ENCODE measurements at places on chromosomes 5 and 9.

DNA sequence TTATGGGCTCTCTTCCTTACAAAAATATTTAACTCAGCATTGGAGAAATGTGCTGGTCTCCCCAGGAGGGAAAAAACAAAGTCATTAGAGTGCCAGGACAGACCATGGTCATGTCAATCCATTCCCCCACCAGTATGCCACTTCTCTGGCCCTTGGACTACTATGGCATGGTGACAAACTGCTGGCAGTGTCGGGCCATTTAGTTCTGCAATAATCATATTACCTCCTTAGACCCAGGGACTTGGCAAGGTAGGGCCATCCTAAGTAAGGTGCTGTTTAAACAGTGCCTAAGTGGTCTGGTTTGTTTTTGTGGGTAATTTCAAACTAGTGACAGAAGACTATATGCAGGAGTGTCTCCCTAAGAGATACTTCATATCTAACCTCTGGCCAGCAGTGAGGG is 177.8 kb upstream of the STK32A start:
- DNase-seq = no peak

DNA sequence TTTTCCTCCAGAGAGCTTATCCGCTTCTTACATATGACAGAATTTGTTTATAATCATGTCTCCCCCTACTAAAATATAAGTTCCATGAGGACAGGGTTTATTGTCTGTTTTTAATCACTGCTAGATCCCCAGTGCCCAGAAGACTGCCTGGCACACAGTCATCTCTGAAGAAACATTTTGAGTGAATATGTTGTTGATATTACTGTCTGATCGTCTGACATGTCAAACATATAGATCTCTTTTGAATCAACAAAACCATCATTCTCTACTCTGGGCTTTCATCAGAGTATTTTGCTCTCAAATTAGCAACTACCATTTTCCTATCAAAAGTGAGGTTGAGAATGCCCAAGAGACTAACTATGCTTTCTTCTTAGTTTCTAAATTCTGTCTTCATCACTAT is 67.3 kb upstream of the SHISAL2B start:
- no peak for DNase-seq

DNA sequence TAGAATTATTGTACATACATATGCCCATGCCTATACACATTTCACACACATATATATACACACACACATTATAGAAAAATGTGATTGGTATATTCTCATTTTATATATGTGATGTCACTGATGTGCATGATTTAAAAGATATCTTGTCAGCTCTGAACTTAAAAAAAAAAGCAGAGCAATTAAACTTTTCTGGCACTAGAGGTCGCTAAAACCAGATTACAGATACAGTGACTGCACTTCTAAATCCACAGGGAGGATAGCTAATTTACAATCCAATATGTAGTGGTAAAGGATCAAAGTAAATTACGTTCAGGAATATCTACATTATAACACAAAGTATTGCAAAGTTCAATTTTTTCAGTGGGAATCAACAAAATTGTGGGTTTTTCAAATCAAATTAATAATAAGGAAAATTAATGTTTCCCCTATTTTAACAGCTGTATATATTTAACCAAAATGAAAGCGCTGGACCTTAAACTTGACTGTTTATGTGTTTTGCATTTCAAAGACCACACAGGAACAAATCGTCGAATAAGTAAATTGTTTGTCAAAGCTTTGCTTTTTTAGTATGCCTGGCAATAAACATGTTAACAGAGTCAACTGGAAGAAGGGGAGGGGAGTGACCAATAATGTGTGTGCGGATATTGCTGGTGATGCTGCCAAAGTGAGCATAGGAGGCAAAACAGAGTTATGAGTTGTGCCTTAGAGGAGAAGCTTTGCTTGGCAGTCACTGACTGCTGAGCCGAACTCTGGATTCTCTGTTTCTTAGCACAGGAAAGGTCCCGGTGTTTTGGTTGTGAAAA is 1201.4 kb upstream of the C9orf72 start:
- DNase-seq = peak; percentile 42

GRCh38 chr5:127369796-127370195 is 79.2 kb downstream of the MEGF10 start:
- no peak for DNase-seq

- DNase-seq = no peak
Observed at GRCh38 chr5:2129568-2130272, 247.0 kb upstream of the IRX4 start.

- DNase-seq = peak; percentile 23
Observed at GRCh38 chr9:132585954-132586829, 3.8 kb downstream of the BARHL1 start.

GRCh38 chr5:135333732-135334515 is 65.1 kb downstream of the MACROH2A1 start:
- DNase-seq = no peak

- peak; percentile 24 for DNase-seq
Observed at GRCh38 chr9:132411091-132411508, 1.1 kb downstream of the CFAP77 start.

DNA sequence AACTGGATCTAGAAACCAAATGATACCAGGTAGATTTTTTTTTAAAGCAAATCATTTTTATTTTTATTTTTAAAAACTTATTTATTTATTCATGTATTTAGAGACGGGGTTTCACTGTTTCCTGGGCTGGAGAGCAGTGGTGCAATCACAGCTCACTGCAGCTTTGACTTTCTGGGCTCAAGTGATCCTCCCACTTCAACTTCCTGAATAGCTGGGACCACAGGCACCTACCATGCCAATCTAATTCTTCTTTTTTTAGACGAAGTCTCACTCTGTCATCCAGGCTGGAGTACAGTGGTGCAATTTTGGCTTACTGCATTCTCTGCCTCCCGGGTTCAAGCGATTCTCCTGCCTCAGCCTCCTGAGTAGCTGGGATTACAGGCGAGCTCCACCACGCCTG is 41.3 kb upstream of the CDK20 start:
- DNase-seq = peak; percentile 40

All from suppressor macrophage treated with lipopolysaccharide for 4 hours (primary cell).